ENCODE measurements at places on chromosomes 3 and 15.

DNA sequence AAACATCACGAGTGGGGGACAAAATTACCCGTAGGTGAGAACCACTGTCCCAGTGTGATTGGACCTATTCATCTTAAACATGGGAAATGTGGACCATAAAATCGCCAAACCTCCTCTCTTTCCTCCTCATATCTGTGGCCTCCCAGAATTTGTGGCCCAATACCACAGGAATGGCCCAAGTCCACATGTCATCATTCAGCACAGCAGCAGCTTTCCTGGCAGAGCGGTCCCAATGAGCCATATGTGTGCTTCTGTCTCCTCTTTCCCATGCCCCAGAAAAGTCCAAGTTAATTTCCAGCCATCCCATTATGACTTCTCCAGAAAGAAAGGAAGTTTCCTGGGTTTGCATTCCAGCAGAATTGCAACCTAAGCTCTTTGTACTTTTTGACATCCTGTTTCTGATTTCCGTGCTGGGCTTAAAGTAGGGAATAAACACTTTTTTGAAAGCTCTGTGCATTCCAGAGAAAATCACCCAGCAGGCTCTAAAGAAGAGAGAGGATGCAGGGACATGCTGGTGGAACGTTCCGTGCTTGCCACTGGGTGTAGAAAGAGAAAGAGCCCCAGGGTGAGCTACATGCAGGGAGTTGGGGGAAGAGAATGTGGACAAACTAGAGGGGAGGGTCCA is 259.4 kb upstream of the PROK2 start:
- H3K27ac ChIP-seq, result no peak overlapping the region
- H3K36me3 ChIP-seq, result no peaks in the 10 kb centered on the region
- DNase-seq, result no peak
- H3K27me3 ChIP-seq, result peaks cover 3% of the 10 kb centered on the region
- no peak overlapping the region for H3K4me3 ChIP-seq

- H3K27ac ChIP-seq, result no peak overlapping the region
- H3K4me3 ChIP-seq, result no peak overlapping the region
- peaks cover 28% of the 10 kb centered on the region for H3K27me3 ChIP-seq
- no peak for DNase-seq
Measured at GRCh38 chr15:43260011-43260615, 6.6 kb downstream of the TGM5 start.

GRCh38 chr15:43429687-43430086 is 58.8 kb downstream of the TUBGCP4 start:
- H3K27ac ChIP-seq, result no peak overlapping the region
- DNase-seq, result no peak
- H3K27me3 ChIP-seq, result no peaks in the 10 kb centered on the region
- peaks cover 2% of the 10 kb centered on the region for H3K4me1 ChIP-seq

GRCh38 chr15:87031540-87032230 is 952.0 kb downstream of the AGBL1 start:
- no peaks in the 10 kb centered on the region for H3K27me3 ChIP-seq
- no peaks in the 10 kb centered on the region for H3K4me1 ChIP-seq
- no peaks in the 10 kb centered on the region for H3K36me3 ChIP-seq
- no peak overlapping the region for H3K4me3 ChIP-seq
- no peak overlapping the region for H3K27ac ChIP-seq

GRCh38 chr3:123733805-123734526 is 149.1 kb upstream of the HACD2 start:
- no peak overlapping the region for H3K4me3 ChIP-seq
- H3K27me3 ChIP-seq, result peaks cover 16% of the 10 kb centered on the region
- no peak overlapping the region for H3K27ac ChIP-seq
- DNase-seq, result no peak
- H3K4me1 ChIP-seq, result no peaks in the 10 kb centered on the region
- no peaks in the 10 kb centered on the region for H3K36me3 ChIP-seq

GRCh38 chr3:178684881-178685590 is 148.8 kb downstream of the KCNMB2 start:
- H3K4me1 ChIP-seq, result no peaks in the 10 kb centered on the region
- no peak overlapping the region for H3K27ac ChIP-seq
- no peaks in the 10 kb centered on the region for H3K36me3 ChIP-seq
- H3K4me3 ChIP-seq, result no peak overlapping the region
- peak; percentile 25 for DNase-seq

DNA sequence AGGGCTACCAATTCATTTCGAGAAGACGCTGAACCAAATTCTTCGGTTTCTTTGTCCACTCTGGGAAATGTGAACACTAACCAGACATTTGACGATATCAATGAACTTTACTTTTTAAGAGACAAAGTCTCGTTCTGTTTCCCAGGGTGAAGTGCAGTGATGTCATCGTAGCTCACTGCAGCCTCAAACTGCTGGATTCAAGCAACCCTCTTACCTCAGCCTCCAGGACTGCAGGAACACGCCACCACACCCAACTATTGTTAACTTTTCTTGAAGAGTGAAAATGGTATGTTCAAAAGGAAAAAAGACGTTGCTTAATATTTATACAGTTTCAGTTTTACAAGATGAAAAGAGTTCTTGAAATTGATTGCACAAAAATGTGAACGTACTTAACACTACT is 30.6 kb downstream of the MB21D2 start:
- H3K27me3 ChIP-seq, result no peaks in the 10 kb centered on the region
- H3K4me3 ChIP-seq, result no peak overlapping the region
- peaks cover 66% of the 10 kb centered on the region for H3K4me1 ChIP-seq
- peak overlapping the region; percentile 83 for H3K27ac ChIP-seq

DNA sequence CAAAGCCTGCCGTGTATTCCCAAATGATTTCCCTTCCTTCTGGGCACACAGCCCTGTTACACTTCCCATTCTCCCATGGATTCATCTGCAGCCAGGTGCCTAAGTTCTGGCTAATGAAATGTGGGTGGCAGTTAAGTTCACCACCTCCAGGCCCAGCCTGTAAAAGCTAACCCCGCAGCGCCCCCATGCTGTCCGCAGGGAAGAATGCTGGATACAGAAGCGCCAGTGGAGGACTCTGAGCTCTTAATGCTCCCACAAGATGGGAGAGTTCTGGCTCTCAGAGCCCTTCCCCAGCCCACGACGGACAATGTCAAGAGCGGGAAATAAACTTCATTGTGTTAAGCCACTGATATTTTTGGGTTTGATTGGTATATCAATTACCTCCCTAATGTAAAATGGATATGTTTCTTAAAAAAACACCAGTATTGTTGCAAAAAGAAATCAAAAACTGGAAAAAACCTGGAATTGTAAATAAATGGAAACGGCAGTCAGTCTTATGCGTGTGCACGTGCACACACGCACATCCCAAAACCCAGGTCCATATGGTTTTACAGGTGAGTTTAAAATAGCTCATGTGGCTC is 37.7 kb upstream of the FGD5 start:
- no peaks in the 10 kb centered on the region for H3K36me3 ChIP-seq
- no peaks in the 10 kb centered on the region for H3K4me1 ChIP-seq
- no peak overlapping the region for H3K4me3 ChIP-seq
- H3K27ac ChIP-seq, result no peak overlapping the region
- peaks cover 40% of the 10 kb centered on the region for H3K27me3 ChIP-seq

DNA sequence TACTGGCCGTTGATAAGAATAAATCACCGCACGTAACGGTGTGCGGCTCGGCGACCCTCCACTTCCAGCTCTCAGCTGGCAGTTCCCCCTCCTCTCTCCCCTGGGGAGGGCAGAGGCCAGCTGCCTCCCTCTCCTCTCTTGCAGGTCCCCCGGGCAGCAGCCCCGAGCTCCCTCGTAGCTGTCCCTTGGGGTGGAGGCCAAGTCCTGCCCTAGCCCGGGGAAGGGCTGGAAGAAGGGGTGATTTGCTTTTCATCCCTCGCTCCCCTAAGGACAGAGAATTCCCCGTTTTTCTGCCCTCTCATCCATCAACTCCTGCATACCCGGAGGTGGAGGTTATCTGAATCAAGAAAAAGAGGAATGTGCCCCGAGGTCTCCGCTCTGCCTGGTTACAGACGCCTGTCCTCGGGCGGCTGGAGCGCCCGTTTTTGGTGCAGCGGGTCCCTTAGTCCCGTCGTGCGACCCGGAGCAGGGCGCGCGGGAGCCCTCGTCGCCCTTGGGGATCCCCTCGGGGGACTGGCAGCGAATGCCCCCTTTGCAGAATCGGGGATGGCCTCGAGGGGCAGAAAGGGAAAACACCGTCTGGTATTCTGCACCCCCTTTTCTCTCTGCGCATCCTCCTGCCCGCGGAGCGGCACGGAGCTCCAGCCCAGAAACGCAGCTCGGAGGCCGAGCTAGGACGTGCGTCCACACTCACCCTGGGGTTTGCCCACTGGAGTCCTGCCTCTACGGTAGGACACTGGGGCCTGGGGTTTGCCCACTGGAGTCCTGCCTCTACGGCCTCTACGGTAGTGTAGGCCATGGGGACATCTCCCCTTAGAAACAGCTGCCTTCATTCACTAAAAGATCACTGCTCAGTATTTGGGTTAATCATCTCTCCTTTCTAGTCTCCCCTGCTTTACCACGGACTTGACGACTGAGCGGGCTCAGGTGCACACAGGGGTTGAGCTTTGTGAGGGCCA is 2.2 kb downstream of the PTPRG start:
- H3K36me3 ChIP-seq, result no peaks in the 10 kb centered on the region
- no peak for DNase-seq
- H3K4me1 ChIP-seq, result peaks cover 20% of the 10 kb centered on the region
- peaks cover 87% of the 10 kb centered on the region for H3K27me3 ChIP-seq

DNA sequence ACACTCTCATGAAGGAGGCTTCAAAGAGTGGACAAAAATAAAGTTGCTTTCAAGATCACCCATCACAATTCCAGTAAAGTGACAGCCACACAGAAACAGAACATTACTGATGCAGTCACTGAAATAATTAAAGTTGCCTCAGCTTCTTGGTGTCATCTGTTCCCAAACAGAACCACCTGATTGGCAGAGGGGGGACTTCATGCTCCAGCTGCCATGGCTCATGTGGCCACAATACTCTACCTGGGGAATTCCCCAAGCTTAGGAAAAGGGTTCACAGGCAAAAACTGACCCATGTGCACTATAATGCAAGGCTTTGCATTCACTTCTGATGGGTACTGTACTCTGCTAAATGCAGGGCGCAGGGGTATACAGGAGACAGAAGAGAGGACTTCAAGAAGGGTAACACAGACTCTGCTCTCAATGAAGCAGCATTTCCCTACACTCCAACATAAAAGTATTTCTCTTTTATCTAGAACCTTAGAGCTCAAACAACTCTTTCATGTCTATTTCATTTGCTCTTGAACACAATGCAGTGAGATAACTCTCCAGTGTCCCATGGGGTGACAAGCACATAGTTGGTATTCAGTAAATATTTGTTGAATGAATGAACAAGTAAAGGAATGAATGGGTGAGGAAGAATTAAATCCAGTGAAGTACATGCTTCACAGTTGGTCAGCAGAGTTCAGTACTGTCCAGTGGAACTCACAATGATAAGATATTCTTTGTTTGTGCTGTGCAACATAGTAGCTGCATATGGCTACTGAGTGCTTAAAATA is 8.6 kb upstream of the CTNNB1 start:
- peaks cover 9% of the 10 kb centered on the region for H3K4me1 ChIP-seq
- H3K4me3 ChIP-seq, result no peak overlapping the region
- H3K36me3 ChIP-seq, result no peaks in the 10 kb centered on the region
- H3K27ac ChIP-seq, result no peak overlapping the region
- DNase-seq, result no peak

GRCh38 chr3:193677734-193678133 is 84.7 kb downstream of the OPA1 start:
- H3K27me3 ChIP-seq, result no peaks in the 10 kb centered on the region
- no peak overlapping the region for H3K27ac ChIP-seq
- no peaks in the 10 kb centered on the region for H3K4me1 ChIP-seq
- peaks cover 17% of the 10 kb centered on the region for H3K36me3 ChIP-seq

DNA sequence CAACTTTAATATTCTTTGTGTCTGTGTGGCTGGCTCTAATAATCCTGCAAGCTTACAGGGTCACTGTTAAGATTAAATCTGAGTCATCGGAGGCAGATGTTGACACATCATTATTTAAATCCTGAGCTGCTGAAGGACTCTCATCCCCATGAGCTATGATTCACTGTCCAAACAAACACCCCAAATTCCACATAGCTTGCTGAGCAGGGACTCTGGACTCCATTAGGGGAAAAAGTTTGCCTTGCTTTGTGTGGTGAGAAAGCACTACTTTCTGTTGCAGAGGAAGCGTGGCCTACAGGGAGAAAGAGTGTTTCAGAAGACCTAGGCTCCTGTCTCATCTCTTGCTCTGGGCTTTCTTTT is 213.7 kb downstream of the PDCD6IP start:
- no peaks in the 10 kb centered on the region for H3K27me3 ChIP-seq
- no peak overlapping the region for H3K27ac ChIP-seq
- no peak for DNase-seq
- H3K4me1 ChIP-seq, result peaks cover 15% of the 10 kb centered on the region

DNA sequence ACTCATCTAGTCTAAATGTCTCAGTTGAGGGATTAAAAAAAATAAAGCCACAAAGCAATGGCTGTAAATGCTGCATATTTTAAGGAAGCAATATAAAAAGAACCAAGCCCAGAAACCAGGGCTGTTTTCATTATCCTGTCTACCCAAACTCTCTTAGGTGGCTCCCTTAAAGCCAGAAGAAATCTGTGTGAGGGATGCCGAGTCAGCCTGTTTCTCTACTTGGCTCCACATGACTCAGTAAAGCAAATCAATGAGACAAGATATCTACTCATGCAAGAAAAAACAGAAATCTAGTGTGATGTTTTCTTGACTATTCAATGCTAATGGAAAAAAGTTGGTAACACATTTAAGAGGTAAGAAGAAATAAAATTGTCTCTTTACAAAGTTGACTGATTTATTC is 296.2 kb downstream of the ZBTB20 start:
- H3K4me1 ChIP-seq, result peaks cover 2% of the 10 kb centered on the region
- DNase-seq, result no peak
- H3K27ac ChIP-seq, result no peak overlapping the region
- H3K27me3 ChIP-seq, result no peaks in the 10 kb centered on the region
- no peak overlapping the region for H3K4me3 ChIP-seq

DNA sequence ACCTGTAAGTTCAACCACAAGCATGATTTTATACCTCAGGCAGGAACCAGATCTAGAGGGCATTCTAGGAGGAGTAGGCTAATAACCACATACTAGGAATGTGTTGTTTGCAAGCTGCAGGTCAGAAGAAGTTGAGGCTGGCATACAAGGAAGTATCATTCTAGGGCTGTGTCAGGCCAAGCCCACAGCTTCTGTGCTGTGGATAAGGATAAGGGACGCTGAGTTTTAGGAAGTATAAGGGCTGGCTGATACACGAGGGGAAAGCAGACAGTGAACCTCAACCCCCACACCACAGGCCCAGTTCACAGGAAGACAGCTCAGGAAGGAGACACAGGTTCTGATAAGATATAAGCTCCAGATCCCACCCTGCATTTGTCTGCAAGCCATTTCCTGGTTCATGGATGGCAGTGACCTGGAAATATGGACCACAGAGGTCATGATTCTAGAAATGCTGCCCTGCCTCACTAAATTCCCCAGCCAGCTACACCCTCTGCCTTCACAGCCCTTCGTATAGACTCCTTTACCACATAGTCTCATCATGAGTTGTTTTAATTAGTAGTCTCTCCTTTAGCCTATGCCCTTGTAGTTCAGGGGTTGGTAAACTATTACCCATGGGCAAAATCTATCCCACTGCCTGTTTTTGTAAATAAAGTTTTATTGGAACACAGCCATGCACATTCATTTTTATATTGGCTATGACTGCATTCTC is 260.7 kb downstream of the OPA1 start:
- DNase-seq, result no peak
- no peak overlapping the region for H3K4me3 ChIP-seq
- no peak overlapping the region for H3K27ac ChIP-seq
- peaks cover 13% of the 10 kb centered on the region for H3K27me3 ChIP-seq

GRCh38 chr3:47882338-47882737 is 79.4 kb downstream of the DHX30 start:
- H3K27ac ChIP-seq, result no peak overlapping the region
- H3K4me1 ChIP-seq, result peaks cover 25% of the 10 kb centered on the region
- peaks cover 10% of the 10 kb centered on the region for H3K36me3 ChIP-seq
- H3K4me3 ChIP-seq, result no peak overlapping the region
- H3K27me3 ChIP-seq, result no peaks in the 10 kb centered on the region

Measured in activated naive CD4-positive, alpha-beta T cell treated with anti-CD3 and anti-CD28 coated beads, Interleukin-2, amount 10 ng/mL, durations not matched to agents 7 days and 5 days (primary cell).